ENCODE measurements at places on chromosomes 6 and 20.

DNA sequence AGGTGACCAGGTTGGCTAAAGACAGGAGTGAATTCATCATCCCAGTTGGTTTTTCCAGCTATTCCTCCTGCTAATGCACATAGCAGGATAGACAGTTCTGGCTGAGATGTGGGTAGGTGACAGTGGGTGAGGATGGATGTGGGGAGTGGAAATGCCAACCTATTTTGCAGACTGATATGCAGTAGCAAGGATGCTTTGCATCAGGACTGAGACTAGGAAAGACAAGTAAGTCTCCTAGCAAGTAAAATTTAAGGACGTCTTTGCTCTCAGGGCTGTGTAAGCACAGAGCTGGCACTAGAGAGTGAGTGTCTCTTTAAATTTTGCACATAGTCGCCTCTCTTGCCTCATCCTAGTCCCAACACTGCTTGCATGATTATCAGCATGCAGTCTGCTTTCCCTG, 368.1 kb upstream of the PLCB4 start:
- no peak for DNase-seq

- DNase-seq, result no peak
These were observed 46.2 kb downstream of the PROKR2 start for GRCh38 chr20:5270603-5271002.

DNA sequence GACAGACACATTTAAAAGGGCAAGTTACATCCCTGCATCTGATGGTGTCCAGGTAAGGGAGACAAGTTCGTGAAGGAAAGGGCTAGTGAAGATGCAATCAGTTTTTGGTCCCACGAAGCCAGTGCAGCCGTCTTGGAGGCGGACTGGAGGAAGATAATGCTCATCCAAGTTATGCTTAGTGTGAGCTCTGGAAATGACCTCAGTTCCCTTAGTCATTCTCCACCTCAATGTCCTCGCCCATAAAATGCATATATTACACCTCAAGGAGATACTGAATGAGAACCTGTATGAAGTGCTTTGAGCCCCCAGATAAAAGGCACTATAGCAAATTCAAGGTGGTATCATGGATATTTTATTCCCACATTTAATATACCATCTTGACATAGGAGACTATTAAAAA, 358.8 kb downstream of the ADGRB3 start:
- DNase-seq, result no peak

GRCh38 chr6:33589392-33589730, 9.3 kb upstream of the BAK1 start:
- DNase-seq, result no peak

DNA sequence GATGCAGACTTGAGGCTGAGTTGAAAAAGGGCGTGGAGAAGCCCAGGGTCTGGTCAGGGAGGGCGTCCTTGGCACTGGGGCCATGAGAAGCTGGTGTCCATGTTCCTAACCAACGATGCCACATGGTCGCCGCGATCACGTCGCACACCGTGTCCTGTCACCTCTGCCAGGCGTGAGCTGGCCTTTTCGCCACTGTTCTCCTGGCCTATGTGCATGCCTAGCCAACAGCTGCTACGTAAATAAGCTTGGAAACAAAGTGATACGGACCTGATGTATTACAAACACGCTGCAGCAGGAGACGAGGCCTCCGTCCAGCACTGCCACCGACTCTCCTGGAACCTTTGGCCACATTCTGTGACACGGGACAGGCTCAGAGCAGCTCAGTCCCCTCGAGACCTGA, 22.0 kb upstream of the KIF25 start:
- no peak for DNase-seq
